ENCODE measurements at places on chromosomes 6 and 20.

- no peak for DNase-seq
Measured at GRCh38 chr6:12635813-12636212, 80.8 kb upstream of the PHACTR1 start.

DNA sequence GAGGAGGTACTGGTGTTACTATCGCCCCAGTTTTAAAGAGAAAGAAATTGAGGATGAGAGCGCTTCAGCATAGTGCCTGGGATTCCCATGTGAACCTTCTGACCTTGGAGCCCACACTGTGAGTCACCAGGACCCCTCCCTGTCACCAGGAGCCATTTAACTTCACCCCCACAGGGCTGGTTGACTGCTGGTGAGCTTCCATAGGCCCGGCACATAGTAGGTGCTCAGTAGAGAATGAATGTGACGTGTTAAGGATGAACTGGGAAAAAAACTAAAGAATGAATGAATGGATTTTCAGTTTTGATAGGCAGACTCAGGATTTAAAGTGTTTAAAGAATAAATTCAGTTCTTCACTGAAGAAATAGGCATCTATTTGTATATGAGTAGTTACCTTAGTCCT is 53.3 kb upstream of the KIF25 start:
- DNase-seq, result no peak

DNA sequence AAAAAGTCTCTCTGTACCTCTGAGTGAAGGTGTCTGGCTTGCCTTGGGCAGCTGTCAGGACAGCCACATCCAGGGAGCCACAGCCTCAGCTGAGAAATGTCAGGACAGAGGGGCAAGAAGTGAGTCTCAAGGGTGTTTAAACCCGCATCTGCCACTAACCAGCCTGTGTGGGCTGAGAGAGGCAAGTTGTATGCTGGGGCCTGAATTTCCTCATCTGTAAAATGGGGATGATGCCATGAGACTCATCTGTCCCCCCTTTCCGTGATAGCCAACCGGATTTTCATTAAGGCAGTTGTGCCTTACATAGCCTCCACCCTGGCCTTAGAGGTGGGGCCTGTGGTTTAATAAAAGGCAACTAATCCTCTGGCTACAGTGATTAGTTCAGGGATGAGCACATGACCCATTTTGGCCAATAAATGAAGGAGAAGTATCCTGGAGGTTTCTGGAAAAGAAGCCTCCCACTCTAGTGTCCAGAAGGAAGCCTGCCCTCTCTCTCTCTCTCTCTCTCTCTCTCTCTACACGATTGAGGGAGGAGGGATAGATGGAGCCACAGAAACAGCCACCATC is 79.3 kb downstream of the BMP7 start:
- no peak for DNase-seq

DNA sequence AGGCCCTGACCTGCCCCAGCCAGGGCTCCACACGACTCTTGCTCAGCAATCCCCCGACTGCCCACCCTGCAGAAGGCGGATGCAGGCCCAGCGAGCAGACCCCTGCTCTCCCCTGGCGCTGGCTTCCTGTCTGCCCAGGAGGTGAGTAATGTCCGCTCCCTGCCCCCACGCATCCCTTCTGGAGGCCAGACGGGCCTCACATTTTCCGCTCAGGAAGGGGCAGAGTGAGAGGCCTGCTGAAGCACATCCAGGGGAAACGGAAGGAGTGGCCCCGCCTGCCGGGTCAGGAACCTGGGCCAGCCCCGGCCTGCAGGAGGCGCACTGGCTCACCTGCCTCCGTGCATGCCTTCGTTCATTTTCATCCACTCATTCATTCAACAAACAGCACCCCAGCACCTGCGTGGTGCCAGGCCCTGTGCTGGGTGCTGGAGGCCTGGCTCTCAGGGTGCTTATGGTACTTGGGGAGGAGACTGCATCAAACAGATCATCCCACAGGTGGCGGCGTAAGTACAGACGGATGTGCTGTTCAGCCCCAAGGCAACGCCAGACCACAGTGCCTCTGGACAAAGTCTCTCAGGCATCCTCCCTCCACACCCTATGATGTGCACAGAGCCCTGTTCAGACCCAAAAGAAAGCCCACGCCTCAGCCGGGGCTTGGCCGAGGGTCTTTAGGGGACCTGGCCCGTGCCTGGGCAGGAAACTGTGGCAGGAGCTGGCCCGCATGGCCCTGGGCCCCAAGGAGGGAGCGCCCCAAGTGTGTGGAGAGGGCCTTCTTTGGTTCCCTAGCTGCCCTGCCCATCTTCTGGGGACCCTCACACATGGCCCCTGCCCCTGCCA is 112.1 kb downstream of the ASXL1 start:
- DNase-seq, result peak; percentile 63

DNA sequence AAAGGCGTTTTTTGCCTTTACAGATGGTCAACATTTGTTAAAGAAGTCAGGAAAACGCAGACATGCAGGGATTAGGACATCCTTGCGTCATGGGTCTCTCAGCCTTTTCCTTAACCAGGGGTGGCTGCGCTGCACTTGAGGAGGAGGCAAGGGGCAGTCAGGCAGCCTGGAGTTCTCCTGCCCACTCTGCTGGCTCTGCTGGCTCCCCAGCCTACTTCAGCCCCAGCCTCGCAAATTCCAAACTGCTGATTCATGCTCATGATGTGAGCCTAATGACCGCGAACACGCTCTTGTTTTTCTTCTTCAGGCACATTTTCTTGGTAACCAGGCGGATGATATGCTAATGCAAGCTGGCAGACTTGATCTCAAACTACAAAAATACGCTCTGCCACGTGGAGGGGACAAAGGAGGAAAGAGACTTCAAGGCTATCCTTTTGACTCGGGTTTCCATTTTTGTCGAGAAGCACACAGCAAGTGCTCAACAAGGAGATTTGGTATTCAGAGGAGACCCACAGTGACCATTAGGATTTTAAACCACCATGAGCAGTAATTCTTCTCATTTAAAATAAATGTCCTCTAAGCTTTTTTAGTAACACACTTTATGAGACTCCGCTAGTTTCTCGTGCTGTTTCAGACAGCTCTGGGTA is 290.3 kb upstream of the STXBP5 start:
- DNase-seq, result peak; percentile 71

GRCh38 chr6:53944543-53944942 is 149.7 kb downstream of the LRRC1 start:
- no peak for DNase-seq

DNA sequence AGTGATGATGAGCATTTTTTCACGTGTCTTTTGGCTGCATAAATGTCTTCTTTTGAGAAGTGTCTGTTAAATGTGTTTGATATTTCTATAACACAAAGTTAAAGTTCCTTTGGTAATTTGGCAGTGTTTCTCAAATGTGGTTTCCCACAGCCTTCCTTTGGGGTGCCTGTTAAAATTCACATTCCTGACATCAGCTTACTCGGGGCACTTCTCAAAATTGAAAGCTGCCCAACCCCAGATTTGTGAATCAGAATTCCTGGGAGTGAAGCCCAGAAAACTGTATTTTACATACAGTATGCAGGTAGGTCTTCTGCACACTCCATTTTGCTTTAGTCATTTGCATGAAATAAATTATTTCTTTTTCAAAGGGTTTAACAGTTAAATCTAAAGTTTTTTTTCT is 207.9 kb downstream of the GMPR start:
- DNase-seq, result no peak

- no peak for DNase-seq
Measured at GRCh38 chr6:168908166-168908565, 345.5 kb downstream of the THBS2 start.

GRCh38 chr6:20205722-20206161 is 6.5 kb downstream of the MBOAT1 start:
- peak; percentile 56 for DNase-seq

GRCh38 chr6:109102762-109103161 is 7.5 kb downstream of the CEP57L1 start:
- no peak for DNase-seq

GRCh38 chr6:48959251-48960060 is 503.6 kb downstream of the MMUT start:
- DNase-seq, result no peak

GRCh38 chr6:119162134-119162775 is 83.8 kb upstream of the FAM184A start:
- DNase-seq, result peak; percentile 36

DNA sequence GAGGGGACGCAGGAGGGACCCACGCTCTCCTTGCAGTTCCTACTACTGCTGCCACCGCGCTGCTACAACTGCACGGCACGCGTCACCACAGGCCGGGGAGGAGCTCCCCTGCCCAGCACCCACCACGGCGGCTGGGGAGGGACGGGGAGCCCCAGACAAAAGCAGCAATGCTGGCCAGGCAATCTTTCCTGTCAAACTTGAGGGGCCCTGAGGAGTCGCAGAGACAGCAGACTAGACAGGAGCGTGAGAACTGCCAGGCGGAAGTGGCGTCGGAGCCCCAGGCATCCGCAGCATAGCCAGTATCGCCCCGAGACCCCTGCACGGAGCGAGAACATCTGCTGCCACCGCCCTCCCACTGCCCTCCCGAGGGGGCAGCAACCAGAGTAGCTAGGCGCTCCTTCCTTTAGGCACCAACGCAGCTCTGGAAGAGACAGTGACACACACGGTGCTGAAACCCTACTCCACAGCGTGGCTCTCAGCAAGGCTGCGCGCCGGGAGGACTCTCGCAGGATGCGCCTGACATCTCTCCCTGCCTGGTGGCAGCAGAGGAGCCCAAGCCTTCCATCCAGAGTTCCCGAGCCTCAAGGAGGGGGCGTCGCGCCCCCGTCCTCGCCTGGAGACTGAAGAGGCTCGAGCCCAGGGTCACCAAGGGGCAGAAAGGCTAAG is 2.2 kb downstream of the TAF4 start:
- no peak for DNase-seq

DNA sequence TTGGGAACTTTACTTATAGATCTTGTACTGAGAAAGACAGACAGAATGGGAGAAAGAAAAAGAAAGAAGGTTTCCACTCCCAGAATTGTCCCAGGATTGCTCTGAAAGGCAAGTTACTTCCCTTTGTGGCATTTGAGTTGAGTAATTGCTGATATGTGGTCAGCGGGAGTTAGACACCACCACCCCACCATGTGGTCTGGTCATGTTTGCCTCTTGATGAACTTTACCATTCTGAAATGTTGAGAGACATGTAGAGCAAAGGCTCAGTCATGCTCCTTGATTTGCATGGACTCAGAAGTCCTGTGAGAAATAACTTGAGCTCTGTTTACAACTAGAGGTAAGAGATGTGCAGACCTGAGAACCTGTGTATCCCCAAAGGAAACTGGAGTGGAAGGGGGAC is 17.1 kb downstream of the TCF21 start:
- peak; percentile 53 for DNase-seq

- DNase-seq, result no peak
Measured at GRCh38 chr6:157333537-157333936, 10.2 kb upstream of the TMEM242 start.

DNA sequence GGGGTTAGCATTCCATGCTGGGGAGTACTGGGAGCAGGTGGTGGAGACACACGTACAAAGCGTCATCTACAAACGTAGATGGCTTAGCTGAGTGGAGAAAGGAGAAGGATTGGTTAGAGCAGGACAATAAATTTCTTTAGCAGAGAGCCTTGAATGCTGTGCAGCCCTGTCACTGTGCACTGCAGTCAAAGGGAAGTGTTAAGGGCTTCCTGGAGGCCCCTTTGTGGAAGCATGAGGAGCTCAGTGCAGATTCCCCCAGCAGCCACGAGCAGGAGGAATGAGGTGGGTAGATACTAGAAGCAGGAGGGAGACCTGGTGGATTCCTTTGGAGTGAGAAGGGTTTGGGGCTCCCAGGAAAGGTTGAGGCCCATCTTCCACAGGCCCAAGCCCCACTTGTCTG is 6.1 kb upstream of the TREML4 start:
- no peak for DNase-seq

DNA sequence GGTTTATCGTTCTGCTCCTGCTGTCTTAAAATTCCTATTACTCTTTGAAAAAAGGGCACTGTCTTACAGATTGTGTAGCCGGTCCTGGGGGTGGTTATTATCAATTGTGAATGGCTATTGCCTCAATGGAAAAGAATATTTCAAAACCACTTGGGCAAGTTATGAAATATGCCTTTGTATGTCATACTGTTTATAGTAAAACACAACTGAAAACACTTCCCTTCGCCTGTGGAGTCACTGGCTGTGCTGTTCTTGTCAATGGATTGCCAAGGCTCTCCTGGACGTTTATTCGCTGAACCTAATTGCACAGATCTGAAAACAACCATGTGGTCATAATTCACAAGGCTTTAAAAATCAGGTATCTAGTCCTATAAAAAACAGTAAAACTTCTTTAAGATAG is 47.8 kb upstream of the TAGAP start:
- DNase-seq, result peak; percentile 97

DNA sequence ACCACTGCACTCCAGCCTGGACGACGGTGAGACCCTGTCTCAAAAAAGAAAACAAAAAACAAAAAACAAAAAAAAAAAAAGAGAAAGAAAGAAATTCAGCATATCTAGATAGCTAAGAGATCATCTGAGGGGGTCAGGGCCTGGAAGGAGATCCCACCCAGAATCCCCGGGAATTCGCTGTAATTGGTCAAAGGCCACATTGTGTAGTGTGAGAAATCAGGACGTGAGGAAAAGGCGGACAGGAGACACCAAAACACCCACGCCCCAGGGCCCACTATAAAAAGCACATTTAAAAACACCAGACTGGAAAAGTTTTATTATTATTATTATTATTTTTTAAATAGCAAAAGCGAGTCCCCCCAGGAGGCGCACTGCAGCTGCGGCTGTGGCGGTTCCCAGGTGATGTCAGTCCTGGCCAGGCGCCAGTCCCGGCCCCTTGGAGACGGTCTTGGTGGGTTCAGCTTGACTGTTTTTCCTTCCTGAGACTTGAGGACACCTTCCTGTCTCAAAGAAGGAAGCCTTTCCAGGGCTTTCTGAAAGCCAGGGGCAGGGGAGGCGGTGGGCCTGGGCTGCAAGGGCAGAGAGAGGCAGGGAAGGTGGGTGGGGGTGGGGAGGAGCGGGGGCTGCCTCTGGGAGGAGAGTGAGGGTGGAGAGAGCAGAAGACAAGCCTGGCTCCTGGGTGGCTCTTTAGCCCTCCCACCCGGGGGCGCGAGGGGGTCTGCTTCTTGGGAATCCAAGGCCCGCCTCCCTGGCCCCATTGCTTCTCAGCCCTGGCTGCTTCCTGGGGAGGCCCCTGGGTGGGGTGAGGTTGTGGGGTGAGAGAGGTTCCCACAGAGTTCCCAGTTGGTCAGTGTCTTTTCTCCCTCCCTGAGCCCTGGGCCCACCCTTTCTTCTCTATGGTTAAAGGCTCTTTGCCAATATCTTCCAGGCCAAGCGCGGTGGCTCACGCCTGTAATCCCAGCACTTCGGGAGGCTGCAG is 14.5 kb downstream of the TCF15 start:
- DNase-seq, result no peak

- no peak for DNase-seq
Measured at GRCh38 chr20:51745804-51746203, 22.4 kb downstream of the ATP9A start.

DNA sequence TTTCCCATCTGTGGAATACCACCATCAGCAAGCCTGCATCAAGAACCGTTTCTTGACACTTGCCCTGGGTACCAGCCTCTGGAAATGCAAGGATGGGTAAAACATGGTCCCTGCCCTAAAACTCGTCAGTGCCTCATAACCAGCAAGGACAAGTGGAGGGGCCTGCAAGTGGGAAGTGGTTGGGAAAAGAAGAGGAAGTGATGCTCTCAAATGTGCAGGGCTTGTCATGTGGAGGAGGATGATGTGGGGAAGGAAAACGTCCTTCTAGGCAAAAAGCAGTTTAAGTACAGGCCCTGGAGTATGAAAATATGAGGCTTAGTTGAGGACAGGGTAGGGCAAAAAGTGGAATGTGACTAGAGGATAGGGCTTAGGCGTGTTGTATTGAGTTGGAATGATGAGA is 19.0 kb downstream of the RREB1 start:
- DNase-seq, result peak; percentile 84

GRCh38 chr6:159023893-159024292 is 20.9 kb downstream of the TAGAP start:
- DNase-seq, result no peak

- peak; percentile 51 for DNase-seq
Measured at GRCh38 chr6:44386929-44387345, 569 bp upstream of the CDC5L start.

- no peak for DNase-seq
Measured at GRCh38 chr6:41515995-41516394, 30.2 kb upstream of the FOXP4 start.

Data from inflammatory macrophage treated with lipopolysaccharide for 4 hours (primary cell).